ENCODE measurements at places on chromosomes 13 and 19.

DNA sequence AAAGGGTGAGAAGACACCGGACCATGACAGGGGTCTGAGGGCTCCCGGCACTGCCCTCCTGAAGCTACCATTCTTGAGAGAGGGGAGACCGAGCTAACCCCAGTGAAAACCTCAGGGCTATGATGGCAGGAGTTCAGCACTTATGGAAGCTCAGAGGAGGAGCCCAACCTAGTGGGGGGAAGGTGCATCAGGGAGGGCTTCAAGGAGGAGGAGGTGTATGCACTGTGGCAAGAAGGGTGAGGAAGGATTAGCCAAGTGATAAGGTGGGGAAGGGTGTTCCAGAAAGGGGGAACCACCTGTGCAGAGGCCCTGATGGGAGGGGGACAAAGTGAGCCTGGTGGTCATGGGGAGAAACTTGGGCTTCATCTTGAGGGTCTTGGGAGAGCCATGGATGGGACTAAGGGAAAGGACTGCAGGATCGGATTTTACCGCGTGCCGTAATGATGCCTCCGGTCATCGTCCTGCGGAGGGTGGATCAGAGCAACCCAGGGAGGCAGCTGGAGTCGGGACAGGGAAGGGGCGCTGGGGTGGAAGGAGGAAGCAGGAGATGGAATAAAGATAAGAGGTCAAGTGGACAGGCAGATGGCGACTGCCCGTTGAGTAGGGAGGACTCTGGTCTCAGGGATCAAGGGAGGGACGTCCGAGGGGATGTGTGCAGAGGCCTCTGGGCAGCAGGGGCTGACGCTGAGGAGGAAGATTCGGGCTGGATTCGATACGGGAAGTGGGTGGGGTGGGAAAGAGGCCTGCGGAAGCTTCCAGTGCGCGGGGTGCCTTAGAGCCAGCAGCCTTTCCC is 13.3 kb upstream of the PSMD8 start:
- no peak for DNase-seq

DNA sequence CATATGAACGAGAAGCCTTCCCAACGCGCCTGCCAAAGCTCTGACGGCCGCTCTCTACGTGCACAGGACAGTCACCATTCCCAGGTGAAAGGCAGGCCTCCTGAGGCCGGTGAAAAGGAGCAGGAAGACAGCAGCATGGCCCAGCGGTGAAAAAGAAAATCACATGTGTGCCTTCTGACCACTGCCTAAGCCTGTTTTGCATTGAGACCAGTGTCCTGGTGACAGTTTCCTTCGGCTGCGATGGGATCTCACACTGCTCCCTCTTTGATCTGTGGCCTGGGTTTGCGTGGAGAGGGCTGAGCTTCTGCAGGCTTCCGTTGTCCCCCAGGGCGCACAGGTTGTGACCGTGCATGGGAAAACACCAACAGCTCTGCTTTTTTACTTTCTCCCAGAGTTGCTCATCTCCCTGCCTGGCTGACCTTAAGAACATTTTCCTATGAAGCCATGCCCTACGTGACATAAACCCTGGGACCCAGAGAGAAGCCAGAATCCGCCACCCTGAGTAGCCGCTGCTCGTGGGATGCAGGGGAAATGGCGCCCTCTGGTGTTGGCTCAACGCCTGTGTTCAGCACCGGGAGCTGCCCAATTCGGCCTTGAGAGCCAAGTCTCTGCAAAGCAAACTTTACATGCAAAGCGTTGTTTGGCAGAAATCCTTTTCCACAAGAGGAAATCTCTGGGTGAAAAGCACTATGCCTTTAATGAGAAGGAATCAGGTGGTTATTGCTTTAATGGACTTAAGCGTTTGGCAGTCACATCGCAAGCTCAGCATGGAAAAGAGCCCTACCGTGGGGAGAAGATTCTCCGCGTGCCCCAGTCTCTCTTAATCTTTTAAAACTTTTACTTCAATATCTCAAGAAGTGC is 112.2 kb upstream of the GPR12 start:
- peak; percentile 22 for DNase-seq

GRCh38 chr13:40159736-40160135 is 504.3 kb downstream of the COG6 start:
- no peak for DNase-seq

- DNase-seq: no peak
These were observed 21.8 kb upstream of the PLEKHF1 start for GRCh38 chr19:29643361-29643935.

DNA sequence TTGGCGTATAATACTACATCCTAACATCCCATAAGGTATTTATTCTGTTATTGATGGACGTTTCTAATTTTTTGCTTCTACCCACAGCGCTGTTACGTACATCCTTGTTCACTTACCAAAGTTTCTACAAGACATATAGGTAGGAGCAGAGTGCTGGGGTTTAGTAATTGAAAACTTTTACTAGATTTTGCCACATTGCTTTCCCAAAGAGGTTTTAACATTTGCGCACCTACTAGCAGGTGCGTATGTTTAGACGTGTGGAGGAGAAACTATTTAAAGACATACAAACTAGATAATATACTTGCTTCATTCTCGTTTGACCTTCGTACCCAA is 559 bp upstream of the RPL21 start:
- DNase-seq: no peak

DNA sequence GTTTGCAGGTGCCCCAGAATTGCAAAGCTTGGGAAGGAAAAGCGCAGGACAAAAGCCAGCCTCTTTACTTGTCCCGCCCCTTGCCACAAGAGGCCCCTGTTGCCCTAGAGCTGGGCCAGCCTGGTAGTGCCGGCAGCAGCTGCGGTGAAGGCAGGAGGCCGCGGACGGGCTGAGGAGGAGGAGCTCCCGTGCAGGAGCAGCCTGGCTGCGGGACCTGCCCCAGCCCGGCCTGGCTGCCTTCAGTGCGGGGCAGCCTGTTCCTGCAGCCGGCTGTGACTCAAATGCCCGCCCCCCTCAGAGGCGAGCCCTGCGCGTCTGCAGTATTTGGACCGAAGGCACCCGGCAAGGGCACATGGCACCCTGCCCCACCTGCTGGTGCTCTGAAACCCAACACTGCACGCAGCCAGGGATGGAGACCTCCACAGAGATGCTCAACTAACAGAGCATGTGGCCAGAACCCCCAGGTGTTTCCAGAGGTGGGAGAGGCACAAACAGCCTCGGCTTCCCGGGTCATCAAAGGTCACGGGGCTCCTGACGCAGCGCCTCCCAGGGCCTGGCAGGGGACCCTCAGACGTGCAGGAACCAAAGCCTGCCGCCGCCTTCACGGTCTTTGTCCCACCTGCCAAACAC is 29.7 kb downstream of the NAXD start:
- DNase-seq: no peak

- no peak for DNase-seq
These were observed 10.6 kb upstream of the PDCD2L start for GRCh38 chr19:34393629-34394028.

GRCh38 chr13:98293103-98293502 is 116.0 kb upstream of the RNF113B start:
- no peak for DNase-seq

DNA sequence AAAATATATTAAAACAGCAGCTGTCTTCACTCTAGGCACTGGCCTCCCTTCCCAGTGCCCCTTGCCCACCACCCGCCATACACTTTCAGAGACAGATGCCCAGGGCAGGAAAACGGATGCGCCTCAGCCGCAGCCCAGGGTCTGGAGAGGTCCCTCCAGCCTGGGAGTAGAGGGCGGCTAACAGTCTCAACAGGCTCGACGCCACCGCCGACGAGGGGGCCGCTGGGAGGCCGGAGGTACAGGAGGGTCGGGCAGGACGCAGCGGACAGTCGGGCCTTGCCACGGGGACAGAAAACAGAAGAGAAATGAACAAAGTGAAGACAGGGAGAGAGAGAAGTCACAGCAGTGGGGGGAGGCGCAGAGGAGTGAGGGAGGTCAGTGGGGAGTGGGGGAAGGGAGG is 27.1 kb downstream of the C19orf47 start:
- DNase-seq: no peak

GRCh38 chr19:34135821-34136611 is 36.3 kb upstream of the LSM14A start:
- DNase-seq: no peak

GRCh38 chr13:39773833-39774232 is 118.4 kb downstream of the COG6 start:
- DNase-seq: no peak

DNA sequence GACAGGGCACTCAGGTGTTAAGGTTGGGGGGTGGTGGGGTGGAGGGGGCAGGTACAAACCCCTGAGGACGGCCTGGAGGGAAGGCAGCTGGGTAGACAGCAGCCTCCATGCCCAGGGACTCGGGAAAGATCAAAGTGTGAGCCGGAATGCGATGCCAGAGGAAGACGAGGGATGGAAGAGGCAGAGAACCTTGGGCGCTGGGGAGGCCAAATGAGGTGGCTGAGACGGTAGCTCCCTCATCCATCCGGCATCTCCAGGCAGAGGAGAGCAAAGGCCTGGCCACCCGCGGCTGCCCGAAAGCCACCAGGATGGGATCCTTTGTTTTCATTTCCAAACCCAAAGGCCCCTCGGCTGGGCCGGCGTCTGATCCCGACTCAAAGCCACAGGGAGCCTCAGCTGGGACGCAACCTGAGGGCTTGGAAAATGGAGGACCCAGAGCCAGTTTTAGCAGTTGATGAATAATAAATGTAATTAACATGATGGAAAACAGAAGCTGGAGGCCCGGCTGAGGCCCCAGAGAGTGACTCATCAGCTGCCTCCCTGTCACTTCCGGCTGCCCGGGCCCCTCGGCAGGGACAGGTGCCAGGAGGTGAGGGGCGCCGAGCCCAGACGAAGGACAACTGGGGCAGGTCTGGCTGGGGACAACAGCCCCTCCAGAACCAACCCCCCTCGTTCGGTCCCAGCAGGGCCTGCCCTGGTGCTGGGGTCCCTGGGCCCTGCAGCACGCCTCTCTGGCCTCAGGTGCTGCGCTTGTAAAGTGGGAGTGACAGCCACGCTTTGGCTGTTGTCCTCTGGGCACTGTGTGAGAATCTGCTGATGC is 61.6 kb downstream of the CEBPG start:
- DNase-seq: no peak

- DNase-seq: no peak
These were observed 9.4 kb upstream of the ZNF91 start for GRCh38 chr19:23404676-23405075.

- no peak for DNase-seq
These were observed 497.8 kb downstream of the FOXO1 start for GRCh38 chr13:40168425-40169166.

- no peak for DNase-seq
These were observed 2.0 kb downstream of the ZNF57 start for GRCh38 chr19:2902590-2903218.

DNA sequence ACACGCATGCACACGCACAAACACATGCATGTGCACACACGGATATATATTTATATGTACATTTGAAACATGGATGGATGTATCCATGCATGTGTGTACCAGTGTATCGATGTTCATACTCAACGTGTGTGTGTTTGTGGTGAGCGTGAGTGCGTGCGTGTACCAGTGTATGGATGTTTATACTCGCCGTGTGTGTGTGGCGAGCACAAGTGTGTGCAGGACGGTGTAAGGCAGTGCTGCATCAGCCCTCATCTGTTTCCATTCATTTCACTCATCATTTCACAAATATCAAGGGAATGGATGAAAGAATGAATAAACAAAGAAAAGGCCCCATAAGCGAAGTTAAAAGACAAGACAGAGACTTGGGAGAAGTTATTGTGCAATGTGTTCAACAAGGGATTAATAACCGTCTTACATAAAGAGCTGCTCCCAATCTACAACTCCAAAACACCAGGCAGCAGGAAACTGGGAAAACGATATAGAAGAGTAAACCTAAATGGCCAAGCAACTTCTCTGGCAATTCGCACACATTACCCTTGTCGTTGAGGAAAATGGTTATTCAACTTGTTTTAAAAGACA is 21.7 kb upstream of the MIER2 start:
- DNase-seq: no peak

- DNase-seq: no peak
These were observed 93.3 kb downstream of the OLFM4 start for GRCh38 chr13:53121919-53122318.

- DNase-seq: no peak
These were observed 2.5 kb downstream of the PRTN3 start for GRCh38 chr19:843180-843835.

DNA sequence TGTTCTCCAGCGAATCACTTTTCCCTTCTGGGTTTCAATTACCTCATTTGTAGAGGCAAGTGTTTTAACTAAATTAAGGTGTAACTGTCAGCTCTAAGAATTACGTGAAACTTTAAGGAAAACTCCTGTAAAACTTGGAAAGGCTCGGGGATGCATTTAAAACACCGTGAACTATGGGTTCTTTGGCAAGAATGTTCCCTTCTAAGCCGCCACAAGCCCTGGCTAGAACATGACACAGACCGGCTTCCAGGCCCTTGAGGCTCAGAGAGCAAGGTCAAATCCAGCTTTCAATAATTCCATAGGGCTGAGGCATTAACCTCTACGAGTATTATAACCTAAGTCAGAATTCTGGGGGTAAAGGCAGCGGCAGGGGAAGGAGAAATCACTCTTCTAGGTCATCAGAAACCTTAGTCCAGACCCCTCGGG is 685 bp downstream of the VWA8 start:
- DNase-seq: no peak

- DNase-seq: no peak
These were observed 4.7 kb upstream of the IRS2 start for GRCh38 chr13:109790942-109791605.
